CD4-positive, alpha-beta T cell treated with Interleukin-10 for 1 hour (primary cell): ENCODE measurements at places on chromosomes 16 and 17.

GRCh38 chr16:31107465-31107867 lies 720 bp upstream of the BCKDK start:
- no peak for DNase-seq

GRCh38 chr17:55663400-55663799 lies 59.3 kb downstream of the TMEM100 start:
- no peak for DNase-seq

DNA sequence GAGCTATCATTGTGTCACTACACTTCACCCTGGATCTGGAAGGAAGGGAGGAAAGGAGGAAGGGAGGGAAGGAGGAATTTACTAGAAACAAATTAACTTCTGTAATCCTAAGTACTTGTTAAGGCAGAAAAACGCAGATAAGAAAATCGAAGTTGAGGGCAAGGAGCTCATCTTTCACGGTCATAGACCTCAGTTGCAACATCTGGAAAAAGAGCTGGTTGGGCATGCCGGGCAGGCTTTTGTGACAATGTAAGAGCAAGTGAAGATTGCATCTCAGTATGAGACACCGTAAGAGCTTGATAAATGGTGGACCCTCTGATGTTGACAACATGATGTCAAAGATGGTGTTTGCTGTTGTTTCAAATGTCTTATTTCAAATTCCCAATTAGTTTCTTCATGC lies 721.5 kb downstream of the MAF start:
- DNase-seq = no peak

DNA sequence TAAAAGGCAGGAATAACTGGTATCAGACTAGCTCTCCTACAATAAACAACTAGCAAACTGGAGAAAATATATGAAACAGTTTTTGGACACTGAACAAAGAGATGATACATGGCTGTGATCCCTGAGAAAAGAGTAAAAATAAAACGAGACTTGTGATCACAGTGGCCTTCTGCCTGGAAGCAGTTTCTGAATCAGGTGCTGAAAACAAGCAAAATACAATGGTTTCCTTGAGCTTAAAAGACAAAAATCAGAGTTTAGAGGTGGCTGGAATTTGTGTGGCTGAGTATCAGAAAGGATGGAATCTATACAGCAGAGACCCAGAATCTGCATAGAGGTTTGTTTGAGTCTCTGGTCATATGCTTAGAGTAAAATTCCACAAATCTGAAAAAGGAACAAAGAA lies 242.5 kb upstream of the SOX9 start:
- DNase-seq = no peak

DNA sequence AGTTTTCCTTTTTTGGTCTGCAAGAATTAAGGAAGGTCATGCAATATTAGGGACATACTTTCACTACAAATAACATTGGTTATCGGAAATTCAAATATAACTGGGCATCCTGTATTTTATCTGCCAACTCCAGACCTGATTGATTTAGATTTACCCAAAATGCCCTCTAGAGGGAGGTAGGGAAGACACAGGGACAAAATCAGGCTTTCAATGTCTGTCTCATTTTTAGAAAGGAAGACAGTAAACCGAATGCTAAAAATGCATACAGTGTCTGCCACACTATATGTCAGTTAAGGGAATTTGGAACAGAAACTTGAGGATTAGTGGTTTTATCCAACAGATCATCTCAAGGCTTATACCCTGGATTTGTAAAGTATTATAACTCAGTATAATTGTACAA lies 161.7 kb upstream of the SOX9 start:
- DNase-seq = peak; percentile 6

- no peak for DNase-seq
Observed at GRCh38 chr16:11121914-11122692, 133.9 kb downstream of the SOCS1 start.
